ENCODE measurements at places on chromosomes 3 and 15.

GRCh38 chr15:49060710-49061495 is 14.7 kb upstream of the SECISBP2L start:
- DNase-seq: no peak

DNA sequence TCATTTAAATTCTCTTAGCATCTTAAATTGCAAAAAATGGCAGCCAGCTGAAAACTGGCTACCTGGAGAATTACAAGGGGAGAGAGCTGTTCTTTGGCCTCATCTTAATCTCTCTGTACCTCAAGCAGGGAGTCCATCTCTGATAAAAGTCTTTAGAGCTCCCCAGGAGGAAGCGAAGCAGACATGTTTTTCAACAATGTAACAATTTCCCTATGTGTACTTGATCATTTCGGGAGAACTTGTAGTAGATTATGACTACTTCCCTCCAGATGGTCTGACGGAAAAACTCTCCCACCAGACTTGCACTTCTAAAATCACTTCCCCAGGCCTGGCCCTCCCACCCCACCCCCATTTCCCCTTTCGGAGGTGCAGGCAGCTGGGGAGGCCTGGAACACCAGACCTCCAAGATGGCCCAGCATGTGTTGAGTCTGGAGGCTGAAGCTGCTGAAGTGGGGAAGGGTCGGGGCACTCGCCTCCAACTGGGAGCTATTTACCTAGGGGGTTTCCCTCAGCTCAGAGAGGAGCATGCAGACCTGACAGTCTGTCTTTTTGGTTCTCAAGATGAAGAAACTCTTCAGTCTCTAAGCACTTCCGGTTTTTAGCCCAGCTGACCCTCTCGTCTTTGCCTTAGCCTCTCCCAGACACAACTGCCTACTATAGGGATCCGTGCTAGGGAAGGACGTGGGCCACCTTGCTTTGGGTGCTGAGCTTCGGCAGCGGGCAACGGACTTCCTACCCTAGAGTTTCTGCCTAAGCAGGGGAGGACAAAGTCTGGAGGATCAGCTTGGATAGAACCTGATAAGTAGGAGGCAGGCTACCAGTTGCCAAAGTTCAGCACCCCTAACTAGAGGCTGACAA is 164.0 kb upstream of the TBL1XR1 start:
- DNase-seq: no peak

DNA sequence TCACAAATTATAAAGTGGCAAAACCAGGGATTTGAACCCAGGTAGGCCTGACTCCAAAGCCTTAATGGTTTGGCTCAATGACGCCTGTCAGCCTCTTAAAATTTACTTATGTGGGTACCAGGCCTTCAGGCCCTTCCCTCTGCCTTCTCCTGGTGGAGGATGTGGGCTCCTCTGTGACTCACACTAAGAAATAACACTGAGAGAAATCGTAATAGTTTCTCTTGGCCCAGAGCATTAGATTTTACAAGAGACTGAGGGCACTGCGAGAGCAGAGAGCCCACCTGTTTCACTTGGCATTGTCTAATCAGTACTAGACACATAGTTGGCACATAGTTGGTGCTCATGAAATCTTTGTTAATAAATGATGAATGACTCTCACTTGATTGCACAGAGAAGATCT is 505.2 kb downstream of the SHQ1 start:
- no peak for DNase-seq

DNA sequence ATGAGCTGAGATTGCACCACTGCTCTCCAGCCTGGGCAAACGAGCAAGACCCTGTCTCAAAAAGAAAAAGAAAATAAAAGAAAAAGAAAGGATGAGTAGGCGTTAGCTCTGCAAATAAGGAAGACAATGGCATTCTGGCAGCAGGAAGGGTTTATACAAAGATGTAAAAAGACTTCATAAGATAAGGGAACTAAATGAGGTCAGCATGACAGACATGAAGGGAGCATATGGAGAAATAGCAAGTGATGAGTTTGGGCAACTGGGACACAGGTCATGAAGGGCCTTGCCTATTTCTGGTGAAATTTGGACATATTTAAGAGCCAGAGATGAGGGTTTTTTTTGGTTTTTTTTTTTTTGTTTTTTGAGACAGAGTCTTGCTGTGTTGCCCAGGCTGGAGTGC is 24.5 kb downstream of the TMEM266 start:
- DNase-seq: no peak

GRCh38 chr3:149007567-149008257 is 16.4 kb downstream of the GYG1 start:
- DNase-seq: no peak
